ENCODE measurements at places on chromosomes 13 and 19.

DNA sequence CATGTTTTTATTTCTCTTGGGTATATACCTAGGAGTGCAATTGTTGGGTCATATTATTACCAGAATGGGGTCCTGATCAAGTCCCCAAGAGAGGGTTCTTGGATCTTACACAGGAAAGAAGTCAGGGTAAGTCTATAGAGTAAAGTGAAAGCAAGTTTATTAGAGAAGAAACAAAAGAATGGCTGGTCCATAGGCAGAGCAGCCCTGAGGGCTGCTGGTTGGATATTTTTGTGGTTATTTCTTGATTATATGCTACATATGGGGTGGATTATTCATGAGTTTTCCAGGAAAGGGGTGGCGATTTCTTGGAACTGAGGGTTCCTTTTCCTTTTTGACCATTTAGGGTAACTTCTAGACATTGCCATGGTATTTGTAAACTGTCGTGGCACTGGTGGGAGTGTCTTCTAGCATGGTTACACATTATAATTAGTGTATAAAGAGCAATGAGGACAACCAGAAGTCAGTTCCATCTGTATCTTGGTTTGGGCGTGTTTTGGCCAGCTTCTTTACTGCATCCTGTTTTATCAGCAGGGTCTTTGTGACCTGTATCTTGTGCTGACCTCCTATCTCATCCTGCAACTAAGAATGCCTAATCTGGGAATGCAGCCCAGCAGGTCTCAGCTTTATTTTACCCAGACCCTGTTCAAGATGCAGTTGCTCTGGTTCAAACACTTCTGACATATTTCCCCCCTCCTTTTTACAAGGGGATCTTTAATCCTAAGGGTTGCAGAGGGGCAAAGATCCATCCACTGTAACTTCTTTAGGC lies 41.1 kb downstream of the CEACAM1 start:
- no peak for DNase-seq

GRCh38 chr13:91247768-91248167 lies 99.7 kb upstream of the MIR17HG start:
- peak; percentile 15 for DNase-seq

- no peak for DNase-seq
Observed at GRCh38 chr13:93927431-93927830, 552.1 kb downstream of the DCT start.

GRCh38 chr13:28325022-28325421 lies 169.9 kb downstream of the FLT1 start:
- no peak for DNase-seq

DNA sequence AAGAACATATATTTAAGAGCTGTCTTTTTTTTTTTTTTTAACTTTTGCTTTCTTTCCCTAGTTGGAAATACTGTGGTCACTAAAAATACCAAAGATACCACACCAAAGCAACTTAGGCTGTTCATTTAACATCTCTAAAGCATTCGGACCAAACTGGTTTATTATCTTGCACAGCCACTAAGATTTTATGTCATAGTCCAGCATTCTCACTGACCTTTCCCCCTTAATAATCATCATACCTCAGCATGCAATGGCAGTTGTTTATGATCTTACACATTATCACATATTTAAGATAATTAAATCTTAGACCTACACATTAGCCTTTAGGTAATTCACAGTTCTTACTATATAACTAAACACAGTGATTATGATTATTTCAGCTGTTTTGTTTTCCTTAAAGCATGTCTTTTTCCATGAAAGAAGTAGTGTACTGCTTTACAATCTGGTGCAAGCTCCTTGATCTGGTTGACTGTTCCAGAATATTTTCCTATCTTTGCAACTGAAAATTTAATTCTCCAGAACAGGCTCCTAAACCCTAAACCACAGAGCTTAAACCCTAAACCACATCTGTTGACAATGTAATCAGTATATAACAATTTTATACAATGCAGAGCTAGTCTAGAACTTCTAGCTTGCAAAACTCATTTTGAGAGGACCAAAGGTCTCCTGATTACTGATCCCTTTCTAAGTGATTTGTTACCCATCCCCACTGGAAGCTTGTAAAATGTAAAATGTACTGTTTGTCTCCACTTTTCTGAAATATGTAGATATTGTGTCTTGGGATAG lies 74.2 kb downstream of the CDK8 start:
- peak; percentile 42 for DNase-seq

- no peak for DNase-seq
Observed at GRCh38 chr13:96474181-96474557, 384.3 kb downstream of the HS6ST3 start.

- peak; percentile 7 for DNase-seq
Observed at GRCh38 chr13:47798906-47799305, 202.2 kb downstream of the SUCLA2 start.

DNA sequence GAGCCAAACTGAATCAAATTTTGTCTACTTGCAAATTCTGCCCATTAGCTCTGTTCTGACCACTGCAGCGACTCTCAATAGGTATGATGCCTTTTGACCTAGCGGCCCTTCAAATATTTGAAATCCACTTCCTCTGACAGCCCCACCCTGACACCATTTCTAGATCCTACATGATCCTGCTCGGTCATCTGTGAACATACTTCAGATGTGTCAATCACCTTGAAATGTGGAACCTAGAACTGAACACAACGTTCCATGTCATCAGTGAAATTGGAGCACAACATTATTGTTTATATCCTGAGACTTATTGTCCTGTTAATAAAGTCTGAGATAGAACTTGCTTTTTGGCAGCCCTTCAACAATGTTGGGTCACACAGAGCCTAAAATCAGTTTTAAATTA lies 98.2 kb downstream of the UBL3 start:
- DNase-seq: no peak

- no peak for DNase-seq
Observed at GRCh38 chr13:95239283-95239682, 62.0 kb downstream of the ABCC4 start.

- DNase-seq: peak; percentile 81
Observed at GRCh38 chr19:18650468-18651041, 13.7 kb downstream of the KLHL26 start.

DNA sequence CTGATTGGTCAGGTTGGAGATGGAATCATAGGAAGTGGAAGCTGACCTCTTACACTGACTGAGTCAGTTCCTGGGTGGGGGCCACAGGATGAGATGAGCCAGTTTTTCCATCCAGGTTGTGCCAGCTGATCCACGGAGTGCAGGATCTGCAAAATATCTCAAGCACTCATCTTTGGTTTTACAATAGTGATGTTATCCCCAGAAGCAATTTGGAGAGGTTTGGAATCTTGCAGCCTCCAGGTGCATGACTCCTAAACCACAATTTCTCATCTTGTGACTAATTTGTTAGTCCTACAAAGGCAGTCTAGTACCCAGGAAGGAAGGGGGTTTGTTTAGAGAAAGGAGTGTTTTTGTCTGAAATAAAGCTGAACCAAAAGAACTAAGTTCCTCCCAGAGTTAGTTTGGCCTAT lies 212.8 kb downstream of the SLITRK6 start:
- DNase-seq: peak; percentile 32

DNA sequence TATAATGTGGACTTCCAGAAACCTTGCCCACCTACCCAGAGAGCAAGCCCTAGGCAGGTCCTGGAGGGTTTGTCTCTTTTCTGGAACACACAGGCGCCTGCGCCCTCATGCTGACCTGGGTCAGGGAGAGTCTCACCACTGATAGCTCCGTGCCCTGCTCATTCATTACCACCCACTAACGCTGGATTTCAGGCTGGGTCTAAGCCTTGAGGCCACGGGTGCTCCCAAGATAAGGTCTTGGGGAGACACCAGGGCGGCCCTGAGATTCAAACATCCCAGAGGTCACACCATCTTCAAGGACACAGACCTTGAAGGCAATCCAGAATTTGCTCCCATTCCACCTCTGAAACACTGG lies 5.1 kb downstream of the S1PR2 start:
- no peak for DNase-seq

DNA sequence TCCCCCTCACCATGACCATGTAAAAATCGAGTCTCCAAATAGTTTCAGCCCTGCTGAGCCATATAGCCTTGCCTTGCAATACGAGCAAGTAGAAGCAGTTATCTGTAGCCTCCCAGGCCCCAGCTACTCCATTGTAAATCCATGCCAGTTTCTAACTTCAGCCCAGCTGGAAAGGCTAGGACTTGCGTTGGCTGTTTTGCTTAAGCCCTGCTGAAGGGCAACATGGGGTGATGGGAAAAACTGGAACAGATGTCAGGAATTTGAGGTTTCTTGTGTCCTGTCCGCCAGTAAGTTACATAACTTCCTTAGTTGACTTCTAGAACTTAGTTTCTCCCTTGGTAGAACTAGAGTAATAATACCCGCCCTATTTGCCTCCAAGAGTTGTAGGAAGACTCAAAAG lies 216.0 kb upstream of the SERP2 start:
- DNase-seq: peak; percentile 12

DNA sequence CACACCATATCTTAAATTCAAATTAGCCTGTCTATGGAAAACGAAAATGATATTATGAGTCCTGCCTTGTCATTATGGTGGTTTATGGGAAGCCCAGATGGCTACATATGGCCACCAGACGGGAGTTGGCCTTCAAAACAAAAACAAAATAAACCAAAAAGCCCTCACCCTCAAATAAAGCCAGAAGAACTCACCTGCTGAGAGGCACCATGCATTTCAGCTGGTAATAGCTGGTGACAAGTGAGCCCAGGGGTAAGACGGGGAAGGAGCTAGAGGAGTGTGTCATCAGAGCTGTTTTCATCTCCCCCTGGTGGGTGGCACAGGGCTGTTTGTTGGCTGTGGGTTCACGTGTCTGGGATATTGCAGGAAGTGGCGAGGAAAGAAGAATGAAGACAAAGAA lies 152.9 kb downstream of the EFNB2 start:
- no peak for DNase-seq

- DNase-seq: no peak
Observed at GRCh38 chr13:96200810-96201209, 110.9 kb downstream of the HS6ST3 start.

DNA sequence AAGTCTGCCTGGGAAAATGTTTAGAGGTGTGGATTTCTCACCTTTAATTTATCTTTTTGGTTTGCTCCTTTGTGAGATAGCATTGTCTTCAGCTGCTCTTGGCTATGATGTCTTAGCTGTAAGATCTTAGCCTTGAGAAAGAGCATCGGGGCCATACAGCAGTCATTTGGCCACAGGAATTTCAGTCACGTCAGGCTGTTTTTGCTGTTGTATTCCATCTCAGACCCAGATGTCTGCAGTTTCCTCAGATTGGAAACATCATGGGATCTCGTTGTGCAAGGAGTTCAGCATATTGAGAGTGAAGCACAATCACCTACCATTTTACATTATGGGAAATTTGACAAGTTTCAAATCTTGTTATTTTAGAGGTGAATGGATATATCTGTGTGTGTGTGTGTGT lies 89.3 kb upstream of the C1QTNF9B start:
- DNase-seq: peak; percentile 99

DNA sequence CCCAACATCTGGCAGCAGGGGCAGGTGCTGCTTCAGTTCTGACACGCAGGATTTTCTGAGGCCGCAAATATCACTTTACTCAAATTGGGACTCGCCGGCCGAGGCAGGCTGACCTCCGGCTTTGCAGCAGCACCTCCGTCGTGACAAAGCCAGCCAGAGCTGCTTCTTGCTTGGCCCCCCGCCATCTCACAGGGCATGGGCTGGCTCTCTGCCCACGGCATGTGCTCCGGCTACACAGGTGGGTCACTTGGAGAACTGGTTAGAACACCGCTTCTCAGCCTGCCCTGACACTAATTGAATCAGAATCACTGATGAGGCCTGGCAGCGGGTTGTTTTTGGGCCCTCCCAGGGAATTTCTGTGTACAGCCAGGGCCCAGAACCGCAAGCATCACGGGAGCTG lies 112.3 kb downstream of the SLC7A1 start:
- no peak for DNase-seq

- peak; percentile 33 for DNase-seq
Observed at GRCh38 chr13:48562296-48563066, 29.6 kb upstream of the RCBTB2 start.

DNA sequence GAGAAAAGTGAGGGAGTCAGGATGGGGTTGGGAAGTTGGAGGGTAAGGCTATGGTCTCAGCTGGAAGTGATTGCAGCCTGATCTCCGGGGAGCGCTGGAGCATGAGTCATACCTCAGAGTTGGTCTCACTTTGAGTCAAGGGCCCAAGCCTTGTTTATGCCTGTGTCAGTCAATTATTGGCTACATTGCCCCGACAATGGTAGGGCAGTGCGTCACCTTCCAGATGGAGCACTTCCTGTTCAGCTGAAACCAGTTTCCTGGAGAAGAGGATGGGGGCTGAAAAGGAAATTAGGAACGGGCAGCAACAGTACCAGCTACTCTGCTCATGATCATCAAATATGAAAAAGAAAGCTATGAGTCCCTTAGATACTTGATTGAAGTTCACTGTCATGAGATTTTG lies 60.4 kb downstream of the ADGRE1 start:
- DNase-seq: peak; percentile 2

DNA sequence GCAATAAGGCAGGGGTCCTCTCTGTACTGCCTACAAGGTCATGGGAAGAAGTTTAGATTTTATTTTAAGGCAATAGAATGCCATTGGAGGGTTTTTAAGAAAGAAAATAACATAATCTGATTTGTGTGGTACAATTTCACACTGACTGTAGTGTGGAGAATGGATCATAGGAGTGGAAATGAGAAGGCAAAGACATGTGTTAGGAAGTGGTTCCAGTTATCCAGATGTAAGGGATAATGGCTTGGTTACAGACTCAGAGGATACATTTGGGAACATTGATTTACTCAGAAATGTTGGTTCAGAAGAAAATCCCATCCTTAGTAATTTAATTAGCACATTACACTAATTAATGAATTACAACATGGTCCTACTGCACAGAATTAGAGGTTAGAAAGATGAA lies 788.2 kb downstream of the SLITRK5 start:
- no peak for DNase-seq

- DNase-seq: no peak
Observed at GRCh38 chr19:40460185-40460584, 5.4 kb downstream of the BLVRB start.

DNA sequence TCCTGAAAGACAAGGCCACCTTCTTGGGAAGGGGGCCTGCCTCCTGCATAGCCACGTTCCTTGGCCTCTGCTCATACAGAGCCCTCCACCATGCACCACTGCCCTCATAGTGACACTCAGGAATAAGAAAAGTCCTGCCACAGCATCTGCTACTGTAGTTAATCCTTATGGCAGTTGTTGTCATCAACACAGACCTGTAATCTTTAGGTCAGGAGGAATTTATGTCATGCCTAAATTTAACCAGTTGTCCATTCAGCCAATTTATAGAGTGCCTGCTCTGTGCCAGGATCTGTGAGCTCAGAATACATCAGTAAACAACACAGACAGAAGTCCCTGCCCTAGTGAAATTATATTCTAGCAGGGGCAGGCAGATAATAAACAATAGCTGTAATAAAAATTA lies 44.4 kb downstream of the FAM124A start:
- no peak for DNase-seq

DNA sequence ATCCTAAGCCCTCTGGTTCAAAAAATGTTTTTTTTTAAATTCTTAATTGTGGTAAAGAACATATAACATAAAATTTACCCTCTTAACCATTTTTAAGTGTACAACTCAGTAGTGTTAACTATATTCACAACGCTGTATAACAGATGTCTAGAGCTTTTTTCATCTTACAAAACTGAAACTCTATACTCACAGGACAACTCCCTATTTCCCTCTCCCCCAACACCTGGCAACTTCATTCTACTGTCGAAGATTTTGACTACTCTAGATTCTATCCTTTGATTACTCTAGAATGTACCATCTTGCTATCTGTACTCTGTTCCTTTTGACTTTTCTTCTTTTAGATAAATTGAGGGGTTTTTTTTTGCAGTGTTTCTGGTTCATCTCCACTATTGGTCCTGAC lies 200.4 kb downstream of the KLF12 start:
- no peak for DNase-seq

- no peak for DNase-seq
Observed at GRCh38 chr13:47546391-47547225, 454.5 kb downstream of the SUCLA2 start.

- no peak for DNase-seq
Observed at GRCh38 chr13:110945928-110946570, 31.2 kb upstream of the ANKRD10 start.

Measured in fibroblast of lung (primary cell).